ENCODE measurements at places on chromosomes 3 and 15.

DNA sequence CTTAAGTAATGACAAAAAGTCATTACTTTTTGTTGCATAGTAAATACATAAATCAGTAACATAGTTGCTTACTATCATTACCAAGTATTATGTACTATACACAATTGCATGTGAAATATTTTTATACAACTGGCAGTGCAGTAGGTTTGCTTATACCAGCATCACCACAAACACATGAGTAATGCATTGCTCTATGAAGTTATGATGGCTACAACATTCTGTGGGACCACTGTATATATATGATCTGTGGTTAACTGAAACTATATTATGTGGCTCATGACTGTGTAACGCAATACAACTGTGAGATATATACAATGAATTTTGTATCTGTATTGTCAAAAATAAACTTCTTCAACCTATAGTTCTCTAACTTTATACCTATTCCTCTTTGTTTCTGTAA is 113.7 kb upstream of the RBMS3 start:
- no peak for DNase-seq

DNA sequence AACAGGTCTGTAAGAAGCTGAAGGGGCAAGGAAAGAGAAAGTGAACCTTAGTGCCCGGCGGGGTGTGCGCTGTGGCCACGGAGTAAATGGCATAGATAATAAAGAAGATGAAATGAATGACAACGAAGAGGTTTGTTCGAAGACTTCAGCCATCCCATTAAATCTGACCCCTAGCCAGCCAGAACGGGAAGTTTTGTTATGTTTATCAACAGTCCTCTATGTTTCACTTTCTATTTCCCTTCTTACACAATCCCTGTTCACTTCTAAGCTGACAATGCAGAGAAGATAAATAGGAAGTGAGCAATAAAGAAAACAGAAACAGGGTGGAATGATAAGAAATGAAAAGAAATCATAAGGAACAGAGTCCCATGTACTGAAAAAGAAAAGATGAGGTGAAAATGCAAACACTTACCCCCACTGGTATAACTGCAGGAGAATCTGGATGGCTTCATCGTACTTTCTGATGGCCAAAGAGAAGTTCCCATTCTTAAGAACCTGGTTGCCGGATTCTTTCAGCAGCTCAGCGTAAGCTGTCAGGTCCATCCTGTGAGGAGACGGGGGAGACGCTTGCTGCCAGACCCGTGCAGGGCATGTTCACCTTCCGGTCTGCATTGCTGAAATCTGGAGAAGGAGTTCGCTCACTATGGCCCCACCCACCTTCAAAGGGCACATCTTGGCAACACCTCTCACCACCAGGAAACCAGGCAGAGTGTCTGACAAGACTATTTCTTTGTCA is 36.8 kb downstream of the TRANK1 start:
- peak; percentile 39 for DNase-seq

- no peak for DNase-seq
Measured at GRCh38 chr3:148962513-148962912, 28.8 kb upstream of the GYG1 start.

- no peak for DNase-seq
Measured at GRCh38 chr3:39137991-39138803, 15.2 kb downstream of the CSRNP1 start.

Data from activated T-cell treated with anti-CD3 and anti-CD28 coated beads for 24 hours (primary cell).